ENCODE measurements at places on chromosomes 16 and 17.

DNA sequence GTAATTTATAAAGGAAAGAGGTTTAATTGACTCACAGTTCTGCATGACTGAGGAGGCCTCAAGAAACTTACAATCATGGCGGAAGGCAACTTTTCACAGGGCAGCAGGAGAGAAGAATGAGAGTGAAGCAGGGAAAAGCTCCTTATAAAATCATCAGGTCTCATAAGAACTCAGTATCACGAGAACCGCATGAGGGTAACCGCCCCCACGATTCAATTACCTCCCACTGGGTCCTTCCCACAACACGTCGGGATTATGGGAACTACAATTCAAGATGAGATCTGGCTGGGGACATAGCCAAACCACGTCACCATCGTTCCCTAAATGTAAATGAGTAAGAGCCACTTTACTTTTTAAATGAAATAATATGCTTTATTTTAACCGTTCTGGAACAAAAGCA is 89.9 kb upstream of the NACA2 start:
- no peak for DNase-seq

- DNase-seq = no peak
Measured at GRCh38 chr17:28735242-28735722, 6.7 kb downstream of the NEK8 start.

- no peak for DNase-seq
Measured at GRCh38 chr16:72001180-72001874, 1.1 kb upstream of the PKD1L3 start.

GRCh38 chr17:48720266-48721008 is 1.9 kb downstream of the PRAC1 start:
- no peak for DNase-seq

DNA sequence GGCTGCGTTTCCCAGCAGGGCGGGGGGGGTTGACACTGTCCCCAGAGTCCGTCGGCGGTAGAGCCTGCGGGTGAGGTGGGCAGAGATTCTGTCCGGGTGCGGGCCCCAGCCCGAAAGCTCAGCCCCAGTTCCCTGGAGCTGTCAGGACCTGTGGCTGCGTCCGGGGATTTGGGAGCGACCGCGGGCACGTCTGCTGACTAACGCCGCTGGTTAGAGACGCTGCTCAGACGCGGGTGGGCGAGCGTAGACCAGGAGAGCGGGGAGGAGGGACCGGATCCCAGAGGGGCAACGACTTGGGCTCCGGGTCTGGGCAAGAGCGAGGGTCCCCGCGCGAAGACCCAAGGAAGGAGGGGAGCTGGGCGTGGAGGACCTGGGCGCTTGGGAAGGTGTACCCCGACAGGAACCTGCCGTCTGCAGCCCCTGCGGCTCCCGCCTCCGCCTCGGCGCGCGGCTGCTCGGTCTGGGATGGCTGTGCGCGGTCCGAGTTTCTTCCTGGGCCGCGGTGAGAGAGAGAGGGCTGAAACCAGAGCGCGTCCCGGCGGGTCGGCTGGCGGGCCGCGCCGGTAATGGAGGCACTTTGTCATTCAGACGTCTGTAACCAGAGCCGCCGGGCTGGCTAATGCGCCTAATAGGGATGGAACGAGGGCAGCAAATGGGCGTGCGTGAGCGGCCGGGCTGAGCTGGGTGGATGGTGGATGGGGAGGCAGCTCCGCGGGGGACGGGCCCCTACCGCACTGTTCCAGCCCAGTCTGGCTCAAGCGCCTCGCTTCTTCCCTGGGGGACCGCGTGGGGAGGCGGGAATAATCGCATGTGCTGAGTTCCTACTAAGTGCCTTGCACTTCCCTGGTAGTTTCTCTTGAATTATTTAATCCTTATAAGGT is 2.3 kb downstream of the NGFR start:
- peak; percentile 51 for DNase-seq

- no peak for DNase-seq
Measured at GRCh38 chr17:54353789-54354525, 531.2 kb downstream of the KIF2B start.

Measured in hepatic stellate cell (primary cell).